ENCODE measurements at places on chromosomes 5 and 9. TPM values are rescaled to one million over a fixed set of nuclear protein-coding genes. Genes with fewer than 3 reads are reported as not detected.

DNA sequence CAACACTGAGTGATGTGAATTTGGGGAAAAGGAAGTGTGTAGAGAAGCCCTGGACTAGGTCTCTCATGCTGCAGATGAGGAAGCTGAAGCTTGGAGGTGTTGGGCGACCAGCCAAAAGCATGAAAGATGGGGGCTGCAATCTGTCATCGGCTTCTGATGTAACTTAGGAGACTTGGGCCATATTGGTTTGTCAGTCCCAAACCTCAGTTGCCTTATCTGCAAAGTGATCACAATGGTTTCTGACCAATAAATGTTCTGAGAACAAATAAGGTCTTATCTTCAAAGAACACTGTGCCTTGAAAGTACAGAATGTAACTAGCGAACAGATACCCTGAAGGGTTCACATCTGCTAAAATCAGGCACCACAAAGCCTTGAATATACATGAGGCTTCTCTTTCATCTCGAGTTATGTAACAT, 198.4 kb upstream of the NR3C1 start:
- no peak for DNase-seq

GRCh38 chr5:115384587-115385375, 88.3 kb upstream of the CCDC112 start:
- DNase-seq: no peak

INSYN2B gene
- 0.19 TPM for polyA plus RNA-seq

- DNase-seq: no peak
Measured at GRCh38 chr9:79762070-79762469, 190.3 kb downstream of the TLE4 start.

DNA sequence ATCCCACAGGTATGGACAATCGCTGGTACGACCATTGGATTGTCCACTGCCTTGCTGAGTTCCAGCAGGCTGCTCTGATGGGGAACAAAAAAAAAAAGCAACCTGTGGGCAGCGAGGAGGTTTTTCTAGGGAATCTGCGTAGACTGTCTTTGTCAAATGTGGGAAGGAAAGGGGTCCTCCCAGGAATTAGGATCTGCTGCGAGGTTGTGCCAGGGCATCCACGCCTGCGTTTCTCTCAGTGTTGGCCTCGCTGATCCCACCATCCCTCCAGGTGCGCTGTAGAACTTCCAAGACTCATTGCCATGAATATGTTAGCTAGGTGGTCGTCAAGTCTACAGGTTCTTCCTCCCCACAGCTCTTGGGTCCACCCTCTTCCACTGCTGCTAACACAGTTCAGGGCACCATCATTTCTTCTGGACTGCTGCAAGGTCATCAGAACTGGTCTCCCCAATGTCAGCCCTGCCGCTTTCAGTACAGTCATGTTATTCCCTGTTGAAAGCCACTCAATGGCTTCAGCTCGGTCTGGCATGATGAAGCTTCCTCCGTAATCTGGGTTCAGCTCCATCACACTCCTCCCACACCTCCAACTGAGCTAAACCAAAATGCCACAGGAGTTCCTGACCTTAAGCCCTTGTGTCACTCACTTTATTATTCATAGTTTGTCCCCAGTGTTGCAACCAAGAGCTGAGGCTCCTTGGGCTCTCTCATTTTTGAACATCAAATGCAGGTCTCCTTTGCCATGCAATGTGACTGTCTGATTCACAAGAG, 79.5 kb upstream of the DMRT1 start:
- DNase-seq: no peak

SPATA31C1 gene
- polyA plus RNA-seq: not detected

DNA sequence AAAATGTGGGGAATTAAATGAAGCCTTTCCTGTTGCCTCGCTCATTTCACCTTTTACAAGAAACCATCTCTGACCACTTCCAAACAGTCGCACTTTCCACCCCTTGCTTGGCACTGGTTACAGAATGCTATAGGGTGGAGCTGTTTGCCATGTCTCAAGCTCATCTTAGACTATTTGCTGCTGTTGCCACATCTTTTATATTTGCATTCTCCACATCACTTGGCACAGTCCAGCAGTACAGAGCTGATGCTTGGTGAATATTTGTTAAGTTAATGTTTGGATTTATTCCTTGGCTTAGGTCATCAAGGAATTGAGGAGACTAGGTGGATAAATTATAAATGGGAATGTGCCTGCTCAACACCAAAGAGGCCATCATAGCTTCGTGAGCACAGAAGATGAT, 53.2 kb downstream of the GNA14 start:
- DNase-seq: no peak

LRRC70 gene
- 3.1 TPM for polyA plus RNA-seq

S100Z gene
- 0.40 TPM for polyA plus RNA-seq

DNA sequence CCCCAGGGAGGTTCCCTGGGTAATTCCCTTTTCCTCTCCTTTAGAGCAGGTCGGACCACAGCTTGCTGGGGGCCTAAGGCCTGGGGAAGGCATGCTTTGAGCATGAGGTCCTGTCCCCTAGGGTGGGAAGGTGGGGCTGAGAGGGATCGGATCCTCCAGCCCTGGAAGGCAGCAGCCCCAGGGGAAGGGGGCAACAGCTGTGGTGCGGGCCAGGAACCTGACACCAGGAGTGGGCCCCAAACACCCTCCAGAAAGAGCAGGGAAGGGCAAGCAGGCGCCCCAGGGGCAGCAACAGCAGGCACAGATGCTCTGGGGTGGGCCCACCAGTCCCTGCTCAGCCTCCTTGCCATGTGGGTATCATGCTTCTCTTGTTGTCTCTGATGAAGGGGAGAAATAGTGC, 3.2 kb upstream of the CORO2A start:
- no peak for DNase-seq

MARCHF6 gene
- polyA plus RNA-seq: 99.4 TPM

BARHL1 gene
- polyA plus RNA-seq: not detected

ECPAS gene
- polyA plus RNA-seq: 152 TPM

- DNase-seq: no peak
Measured at GRCh38 chr9:87770616-87771315, 44.8 kb downstream of the CTSL start.

DNA sequence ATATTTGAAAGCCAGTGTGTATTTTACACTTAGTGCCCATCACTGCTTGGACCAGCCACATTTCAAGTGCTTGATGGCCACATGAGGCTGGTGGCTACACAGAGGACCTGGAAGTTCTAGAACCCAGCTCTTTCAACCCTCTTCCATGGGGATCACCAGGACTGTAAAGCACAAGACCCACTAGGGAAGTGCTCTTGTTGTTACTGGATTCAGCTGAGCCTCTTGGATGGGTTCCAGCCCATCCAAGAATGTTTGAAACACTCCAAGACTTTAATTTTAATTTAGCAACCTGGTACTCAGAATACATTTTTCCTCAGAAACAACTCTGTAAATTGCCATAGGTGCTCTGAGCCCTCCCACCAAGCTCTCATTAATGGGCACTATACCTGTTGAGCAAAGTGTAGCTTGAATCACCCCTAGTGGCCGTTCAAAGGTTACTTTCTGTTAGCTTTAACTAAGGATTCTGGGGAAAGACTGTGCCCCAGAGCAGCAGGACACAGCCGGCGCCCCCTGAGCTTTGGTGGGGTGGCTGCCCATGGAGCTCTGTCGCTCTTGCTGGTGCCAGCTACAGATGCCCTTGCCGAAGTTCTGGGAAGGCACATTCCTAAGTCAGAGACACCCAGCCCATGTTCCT, 212.4 kb downstream of the HSD17B3 start:
- no peak for DNase-seq

DNA sequence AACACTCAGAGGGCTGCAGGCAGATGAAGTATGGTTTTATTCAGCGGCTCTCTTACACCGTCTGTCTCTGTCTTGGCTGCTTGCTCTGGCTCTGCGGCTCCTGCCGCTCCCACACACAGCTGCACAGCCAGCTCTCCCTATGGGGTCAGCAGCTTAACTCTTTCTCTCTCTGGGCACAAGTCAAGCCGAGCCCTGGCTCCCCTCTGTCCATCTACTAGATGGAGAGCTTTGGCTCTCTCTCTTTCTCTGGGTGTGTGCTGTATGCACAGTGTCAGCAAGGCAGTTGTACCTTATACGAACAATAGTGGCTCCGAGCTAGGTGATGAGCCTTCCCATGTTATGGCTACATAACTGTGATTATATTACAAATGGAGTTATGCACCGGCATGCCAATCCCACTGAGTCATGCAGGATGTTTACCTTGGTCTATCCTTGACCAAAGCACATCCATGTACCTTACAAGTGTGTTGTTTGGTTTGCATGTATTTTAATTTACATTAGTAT, 19.3 kb upstream of the PPP2CA start:
- DNase-seq: peak; percentile 63

DNA sequence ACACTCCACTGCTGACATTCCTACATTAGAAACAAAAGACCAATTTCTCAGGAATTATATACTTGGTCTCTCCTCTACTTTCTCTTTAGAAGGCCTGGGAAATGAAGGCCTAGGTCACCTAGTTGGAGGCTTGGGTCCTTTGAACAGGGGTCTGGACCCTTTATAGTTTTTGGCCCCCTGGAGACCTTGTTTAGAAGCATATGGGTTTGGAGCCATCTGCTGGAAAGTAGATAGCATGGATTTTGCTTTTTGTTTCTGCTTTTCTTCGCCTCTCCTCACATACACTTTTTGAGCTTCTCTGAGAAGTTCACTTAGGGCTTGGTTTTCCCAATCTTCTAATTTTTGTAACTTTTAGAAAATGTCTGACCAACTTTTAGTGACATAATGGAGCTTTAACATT, 67.1 kb upstream of the CDK20 start:
- DNase-seq: no peak

TMEM232 gene
- 1.0 TPM for polyA plus RNA-seq

EQTN gene
- not detected for polyA plus RNA-seq

INSL4 gene
- not detected for polyA plus RNA-seq

DNA sequence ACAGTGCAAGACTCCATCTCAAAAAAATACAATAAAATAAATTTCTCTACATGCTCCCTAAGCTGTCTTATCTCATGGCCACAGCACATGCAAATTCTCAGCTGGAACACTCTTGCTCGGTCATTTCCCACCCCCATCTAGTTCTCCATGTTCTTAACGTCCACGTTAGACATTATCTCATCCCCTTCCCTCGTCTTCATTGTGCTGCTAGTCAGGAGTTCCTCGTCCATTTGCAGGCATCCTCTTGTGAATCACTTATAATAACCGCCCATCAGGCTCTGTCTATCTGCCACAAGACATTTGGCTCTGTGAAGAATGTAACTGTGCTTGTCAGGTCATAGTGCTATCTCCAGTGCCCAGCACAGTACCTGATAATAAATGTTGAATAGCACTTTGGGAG, 32.9 kb upstream of the GOLGA1 start:
- no peak for DNase-seq

GRCh38 chr5:133399247-133399891, 213.0 kb downstream of the FSTL4 start:
- DNase-seq: no peak

HTR1A gene
- polyA plus RNA-seq: not detected

DNA sequence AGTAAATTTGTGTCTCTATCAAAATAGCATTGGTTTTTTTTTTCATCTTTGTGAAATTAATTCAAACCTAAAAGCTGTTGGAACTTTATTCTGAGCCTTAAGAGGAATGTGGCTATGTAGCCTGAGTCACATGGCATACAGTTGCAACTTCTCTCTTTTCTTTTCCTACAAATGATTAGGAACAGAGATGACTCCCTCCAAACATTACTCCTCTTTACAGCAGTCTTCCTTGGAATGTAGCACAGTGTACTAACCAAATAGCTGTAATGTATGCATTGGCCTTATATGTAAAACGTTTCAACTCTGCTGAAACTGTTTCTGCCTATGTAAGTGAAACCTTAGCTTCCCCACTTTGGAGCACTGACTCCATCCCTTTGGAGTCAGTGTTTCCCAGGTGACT, 100.9 kb upstream of the MAP1B start:
- DNase-seq: no peak

ANGPTL2 gene
- polyA plus RNA-seq: 49.4 TPM

TNFSF15 gene
- 0.30 TPM for polyA plus RNA-seq

JAK2 gene
- polyA plus RNA-seq: 12.3 TPM

CCIN gene
- polyA plus RNA-seq: 0.59 TPM

DNA sequence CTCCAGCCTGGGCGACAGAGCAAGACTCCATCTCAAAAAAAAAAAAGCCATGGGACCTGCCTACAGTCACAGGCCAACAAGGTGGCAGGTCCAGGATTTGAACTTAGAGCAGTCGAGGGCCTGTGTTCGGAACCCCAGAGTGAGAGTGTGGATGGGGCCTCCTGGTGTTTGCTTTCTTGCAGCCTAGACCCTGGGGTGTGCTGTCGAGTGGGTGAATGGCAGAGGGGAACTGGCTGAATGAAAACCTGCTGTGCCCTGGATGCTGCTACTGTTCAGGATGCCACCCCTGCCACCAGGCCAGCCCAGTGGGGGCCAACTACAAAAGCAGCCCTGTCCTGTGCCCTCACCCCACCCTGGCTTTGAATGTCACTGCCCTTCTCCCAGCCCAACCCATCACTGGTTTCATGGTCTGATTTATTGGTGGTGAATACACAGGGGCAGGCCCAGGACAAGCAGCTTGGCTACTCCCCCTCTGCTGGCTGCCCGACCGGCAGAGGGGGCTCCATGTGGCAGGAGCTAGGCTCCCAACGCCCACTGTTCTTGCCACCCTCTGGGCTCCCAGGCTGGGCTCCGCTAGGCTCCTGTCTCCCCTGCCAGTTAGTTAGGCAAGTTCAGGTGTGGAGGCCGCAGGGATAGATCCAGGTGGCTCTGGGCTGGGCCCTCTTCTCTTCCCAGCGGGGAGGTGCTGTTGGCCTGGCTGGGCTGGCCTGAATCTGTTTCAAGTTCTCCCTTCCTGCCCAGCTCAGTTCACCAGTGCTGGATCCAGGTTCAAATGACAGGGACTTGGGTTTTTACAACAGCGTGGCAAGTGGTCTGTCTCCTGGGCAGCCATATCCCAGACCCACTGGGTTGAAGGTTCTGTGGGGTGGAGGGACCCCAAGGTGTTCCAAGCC, 12.2 kb downstream of the FPGS start:
- DNase-seq: no peak

- no peak for DNase-seq
Measured at GRCh38 chr9:136090768-136091581, 4.1 kb downstream of the NACC2 start.

DNA sequence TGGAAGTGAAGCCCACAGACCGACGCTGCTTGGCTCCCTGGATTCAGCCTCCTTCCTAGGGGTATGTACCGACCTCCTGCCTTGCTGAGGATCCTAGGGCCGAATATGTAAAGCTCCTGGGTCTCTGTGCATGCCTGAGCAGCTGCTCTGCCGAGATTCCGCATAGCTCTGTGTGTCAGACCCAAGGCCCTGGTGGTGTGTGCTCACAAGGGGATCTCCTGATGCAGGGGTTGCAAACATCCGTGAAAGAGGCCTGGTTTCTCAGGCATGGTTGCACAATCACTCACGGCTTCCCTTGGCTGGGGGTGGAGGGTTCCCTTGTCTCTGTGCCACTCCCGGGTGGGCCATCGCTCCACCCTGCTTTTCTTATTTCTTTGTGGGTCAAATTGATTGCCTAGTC, 19.9 kb upstream of the SVEP1 start:
- no peak for DNase-seq

ZNF366 gene
- polyA plus RNA-seq: 4.0 TPM

- DNase-seq: no peak
Measured at GRCh38 chr9:127174386-127175318, 52.2 kb upstream of the ANGPTL2 start.

RAD50 gene
- 24.9 TPM for polyA plus RNA-seq

ITK gene
- polyA plus RNA-seq: 0.31 TPM

KLF9 gene
- polyA plus RNA-seq: 2.0 TPM
